SW 1271 (cell line): ENCODE measurements at places on chromosomes 2 and 18.

- no peak for DNase-seq
Measured at GRCh38 chr18:4283746-4284291, 171.3 kb downstream of the DLGAP1 start.

- no peak for DNase-seq
Measured at GRCh38 chr2:233829193-233830110, 24.9 kb downstream of the HJURP start.

DNA sequence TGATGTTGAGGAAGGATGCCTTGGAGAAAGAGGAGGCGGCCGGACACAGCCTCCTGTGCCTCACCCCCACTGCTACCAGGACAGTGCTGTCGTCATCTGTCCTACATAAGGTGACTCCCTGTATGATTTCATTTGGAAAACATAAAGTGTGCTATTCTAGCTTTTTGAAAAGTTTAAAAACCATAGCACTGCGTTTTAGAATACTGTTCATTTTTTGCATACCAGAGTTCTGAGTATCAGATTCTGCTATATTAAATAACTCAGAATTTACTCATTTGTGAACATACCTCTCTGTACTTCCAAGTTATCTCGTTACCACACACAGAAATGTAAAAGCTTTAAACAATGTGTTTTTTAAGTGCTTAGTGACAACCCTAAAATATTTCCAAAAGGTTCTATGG, 302.9 kb downstream of the LRRTM1 start:
- no peak for DNase-seq

DNA sequence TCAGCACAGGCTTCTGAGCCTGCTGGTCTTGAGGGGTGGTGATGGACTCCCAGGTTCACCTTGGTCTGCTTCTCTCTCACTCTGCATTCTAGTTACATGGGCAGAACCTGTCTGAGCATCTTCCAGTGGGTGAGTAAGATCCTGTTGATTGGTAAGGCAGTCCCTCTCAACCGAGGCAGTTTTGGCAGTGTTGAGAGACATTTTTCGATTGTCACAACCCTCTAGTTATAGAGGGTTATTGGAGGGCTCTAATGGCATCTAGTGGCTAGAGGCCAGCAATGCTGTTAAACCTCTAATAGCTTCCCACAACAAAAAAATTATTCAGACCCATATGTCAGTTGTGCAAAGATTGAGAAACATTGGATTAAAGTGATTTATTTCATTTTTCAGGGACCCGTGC, 9.3 kb upstream of the MGAT5 start:
- DNase-seq = no peak

DNA sequence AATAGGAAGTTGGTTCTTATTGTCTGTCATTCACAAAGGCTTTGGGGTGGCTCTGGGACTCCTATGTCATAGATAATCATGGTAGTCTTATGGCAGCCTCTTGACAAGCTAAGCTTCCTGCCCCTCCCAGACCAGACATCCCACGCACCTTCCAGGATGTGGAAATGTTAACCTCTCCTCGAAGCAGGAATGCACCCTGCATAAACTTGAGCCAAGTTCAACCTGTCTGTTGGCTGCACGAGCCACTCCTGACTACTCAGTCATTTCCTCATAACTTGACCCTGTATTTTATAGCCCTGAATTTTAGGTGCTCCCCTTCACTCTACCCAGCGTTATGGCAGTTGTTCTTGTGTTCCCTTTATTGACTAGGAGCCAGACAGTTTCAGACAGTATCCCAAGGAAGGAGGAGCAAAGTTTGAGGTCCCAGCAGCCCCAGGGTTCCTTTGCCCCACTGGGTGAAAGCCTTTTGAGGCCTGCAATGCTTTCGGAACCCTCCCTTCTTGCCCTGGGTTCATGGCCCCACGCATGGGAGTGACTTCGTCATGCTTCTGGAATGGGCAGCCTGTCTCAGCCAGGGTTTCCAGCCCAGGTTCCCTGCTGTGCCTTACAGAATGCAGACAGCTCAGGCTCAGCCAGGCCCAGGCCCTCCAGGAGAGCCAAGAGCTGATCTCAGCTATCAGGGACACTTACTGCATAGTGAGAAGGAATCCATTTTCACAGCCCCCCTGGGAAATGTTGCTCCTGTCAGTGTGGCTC, 15.6 kb upstream of the INO80C start:
- DNase-seq = no peak

- no peak for DNase-seq
Measured at GRCh38 chr2:16522031-16522831, 143.4 kb downstream of the CYRIA start.

DNA sequence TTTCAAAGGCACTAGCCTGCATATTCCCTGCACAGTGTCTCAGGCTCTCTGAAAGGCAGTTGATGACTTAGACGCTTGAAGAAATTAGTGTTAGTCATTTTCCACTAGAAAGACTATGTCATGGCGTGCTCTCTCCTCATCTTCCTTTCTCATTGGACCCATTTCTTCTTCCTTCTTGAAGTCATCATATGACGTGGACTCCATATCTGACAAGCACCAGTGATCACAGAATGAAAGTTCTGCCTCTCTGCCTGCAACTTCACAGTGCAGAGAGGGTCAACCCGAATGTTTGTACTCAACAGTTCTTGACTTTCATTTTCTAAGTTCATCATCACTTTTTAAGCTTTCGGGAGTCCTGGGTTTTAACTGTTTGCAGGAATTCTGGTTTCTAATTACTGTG, 63.7 kb upstream of the CYRIA start:
- DNase-seq = no peak

DNA sequence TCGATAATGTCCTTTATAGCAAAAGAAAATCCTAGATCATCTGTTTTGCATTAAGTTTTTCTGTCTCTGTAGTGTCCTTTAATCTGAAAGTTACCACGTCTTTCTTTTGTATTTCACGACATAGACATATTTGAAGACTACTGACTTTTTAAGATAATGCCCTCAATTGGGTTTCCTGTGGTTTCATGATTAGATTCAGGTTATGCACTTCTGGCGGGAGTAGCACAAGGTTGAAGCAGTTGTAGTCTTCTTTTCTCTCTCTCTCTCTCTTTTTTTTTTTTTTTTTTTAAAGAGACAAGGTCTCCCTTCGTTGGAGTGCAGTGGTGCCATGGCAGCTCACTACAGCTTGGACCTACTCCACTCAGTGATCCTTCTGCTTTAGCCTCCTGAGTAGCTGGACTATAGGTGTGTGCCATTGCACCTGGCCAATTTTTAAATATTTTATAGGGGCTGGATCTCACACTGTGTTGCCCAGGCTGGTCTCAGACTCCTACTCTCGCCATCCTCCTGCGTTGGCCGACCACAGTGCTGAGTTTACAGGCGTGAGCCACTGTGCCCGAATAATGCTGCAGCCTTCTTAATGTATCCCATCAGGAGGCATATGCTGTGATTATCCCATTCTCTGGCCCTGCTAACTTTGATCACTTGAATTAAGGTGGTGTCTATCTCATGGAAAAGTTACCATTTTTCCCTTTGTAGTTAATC, 3.9 kb downstream of the INPP4A start:
- no peak for DNase-seq

- DNase-seq = no peak
Measured at GRCh38 chr2:12047761-12048160, 301.3 kb downstream of the LPIN1 start.

- DNase-seq = no peak
Measured at GRCh38 chr2:111045771-111046444, 74.8 kb upstream of the BCL2L11 start.
